ENCODE measurements at places on chromosomes 2 and 18. TPM values are rescaled to one million over a fixed set of nuclear protein-coding genes. Genes with fewer than 3 reads are reported as not detected.

- DNase-seq, result no peak
These were observed 5.6 kb downstream of the ARL4C start for GRCh38 chr2:234491281-234491680.

- no peak for DNase-seq
These were observed 90.7 kb downstream of the STK39 start for GRCh38 chr2:168156661-168157060.

- peak; percentile 75 for DNase-seq
These were observed 43.9 kb upstream of the RFX8 start for GRCh38 chr2:101518578-101519492.

DNA sequence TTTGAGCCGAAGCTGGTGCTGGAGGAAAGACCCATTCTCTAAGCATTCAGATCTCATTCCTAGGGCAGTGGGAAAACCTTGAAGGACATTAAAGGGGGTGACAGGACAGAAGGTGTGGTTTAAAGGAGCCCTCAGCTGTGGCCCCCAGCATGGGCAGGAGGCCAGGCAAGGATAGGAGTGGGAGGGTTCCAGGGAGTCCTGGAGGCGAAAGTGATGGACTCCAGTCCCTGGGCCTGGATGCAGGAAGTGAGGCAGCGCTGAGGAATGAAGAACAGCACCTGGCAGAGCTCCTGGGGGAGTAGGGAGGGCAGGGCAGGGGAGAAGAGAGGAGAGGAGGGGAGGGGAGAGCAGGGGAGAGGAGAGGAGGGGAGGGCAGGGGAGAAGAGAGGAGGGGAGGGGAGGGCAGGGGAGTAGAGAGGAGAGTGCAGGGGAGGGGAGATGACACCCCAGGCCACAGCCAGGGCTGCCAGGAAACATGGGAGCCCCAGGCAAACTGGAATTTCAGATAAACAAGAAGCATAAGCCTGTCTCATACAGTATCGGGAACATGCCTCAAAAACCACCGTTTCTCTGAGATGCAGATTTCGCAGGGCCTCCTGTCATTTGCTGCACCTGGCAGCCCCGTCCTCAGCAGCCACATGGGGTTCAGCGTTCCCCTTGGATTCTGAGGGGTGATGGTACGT is 5.7 kb downstream of the RAMP1 start:
- DNase-seq, result no peak

KCNE4 gene
- not detected for total RNA-seq

- DNase-seq, result no peak
These were observed 429 bp downstream of the C2orf76 start for GRCh38 chr2:119366161-119366648.

GPR75 gene
- 4.2 TPM for total RNA-seq

DNA sequence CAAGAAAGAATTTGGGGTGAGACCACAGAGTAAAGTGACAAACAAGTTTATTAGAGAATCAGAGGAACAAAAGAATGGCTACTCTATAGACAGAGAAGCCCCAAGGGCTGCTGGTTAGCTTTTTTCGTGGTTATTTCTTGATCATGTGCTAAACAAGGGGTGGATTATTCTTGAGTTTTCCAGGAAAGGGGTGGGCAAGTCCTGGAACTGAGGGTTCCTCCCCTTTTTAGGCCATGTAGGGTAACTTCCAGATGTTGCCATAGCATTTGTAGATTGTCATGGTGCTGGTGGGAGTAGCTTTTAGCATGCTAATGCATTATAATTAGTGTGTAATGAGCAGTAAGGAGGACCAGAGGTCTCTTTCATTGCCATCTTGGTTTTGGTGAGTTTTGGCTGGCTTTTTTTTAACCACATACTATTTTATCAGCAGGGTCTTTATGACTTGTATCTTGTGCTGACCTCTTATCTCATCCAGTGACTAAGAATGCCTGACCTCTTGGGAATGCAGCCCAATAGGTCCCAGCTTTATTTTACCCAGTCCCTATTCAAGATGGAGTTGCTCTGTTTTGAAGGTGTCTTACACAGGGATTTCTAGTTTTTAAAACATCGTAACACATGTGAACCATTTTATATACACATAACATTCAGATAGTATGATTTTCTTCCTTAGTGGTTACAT is 77.8 kb downstream of the MYO1B start:
- DNase-seq, result no peak

DNA sequence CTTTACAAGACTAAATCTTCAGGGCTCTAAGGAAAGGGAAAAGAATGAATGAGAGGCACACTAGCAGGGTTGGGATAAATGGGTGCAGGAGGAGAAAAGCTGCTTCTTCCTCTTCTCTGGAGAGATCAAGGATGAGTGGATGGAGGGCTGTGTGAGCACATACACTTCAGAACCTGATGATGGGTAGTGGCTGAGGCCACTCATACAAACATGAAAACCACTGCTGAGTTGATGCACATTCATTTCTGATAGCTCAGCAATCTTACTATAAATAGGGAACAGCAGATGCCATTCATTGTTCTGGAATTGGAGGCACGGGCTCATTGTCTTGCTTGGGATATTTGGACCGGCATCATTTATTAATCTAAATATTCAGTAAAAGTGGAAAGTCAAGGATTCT is 152.4 kb upstream of the KCTD1 start:
- no peak for DNase-seq

IL1R2 gene
- 15.5 TPM for total RNA-seq

GALNT3 gene
- total RNA-seq, result 17.2 TPM

ABCG5 gene
- total RNA-seq, result not detected

DNA sequence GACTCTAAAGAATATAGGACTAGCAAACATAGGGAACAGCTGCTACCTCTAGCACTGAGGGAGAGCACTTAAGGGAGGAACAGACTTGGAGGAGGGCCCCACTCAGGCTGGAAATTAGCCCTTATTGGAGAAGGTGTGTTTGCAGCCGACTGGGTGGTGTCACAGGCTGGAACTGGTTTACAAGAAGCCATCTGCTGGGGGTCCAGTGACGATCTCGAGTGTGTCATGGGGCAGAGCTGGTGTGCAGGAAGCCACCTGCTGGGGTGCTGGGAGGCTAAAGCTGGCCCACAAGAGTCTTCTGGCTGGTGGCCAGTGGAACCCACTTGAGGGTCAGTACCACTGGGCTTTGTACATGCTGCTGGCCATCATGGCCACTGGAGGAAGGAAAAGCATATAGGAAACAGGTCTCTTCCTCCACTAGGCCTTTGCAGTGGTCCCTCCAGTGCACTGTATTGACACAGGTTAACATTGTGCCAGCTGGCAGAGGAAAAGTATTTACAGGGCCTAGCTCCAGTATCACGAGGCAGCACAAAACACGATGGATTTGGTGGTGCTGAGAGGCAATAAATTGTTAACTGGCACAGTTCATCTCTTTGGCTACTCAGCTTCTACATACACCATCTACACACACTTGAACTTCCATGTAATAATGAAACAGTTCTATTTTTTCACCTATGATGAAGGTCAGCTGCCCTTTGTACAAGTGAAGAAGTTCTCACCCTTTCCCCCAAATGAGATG is 43.6 kb downstream of the MAP3K20 start:
- DNase-seq, result no peak

- no peak for DNase-seq
These were observed 34.7 kb upstream of the CD226 start for GRCh38 chr18:69982417-69982816.

DNA sequence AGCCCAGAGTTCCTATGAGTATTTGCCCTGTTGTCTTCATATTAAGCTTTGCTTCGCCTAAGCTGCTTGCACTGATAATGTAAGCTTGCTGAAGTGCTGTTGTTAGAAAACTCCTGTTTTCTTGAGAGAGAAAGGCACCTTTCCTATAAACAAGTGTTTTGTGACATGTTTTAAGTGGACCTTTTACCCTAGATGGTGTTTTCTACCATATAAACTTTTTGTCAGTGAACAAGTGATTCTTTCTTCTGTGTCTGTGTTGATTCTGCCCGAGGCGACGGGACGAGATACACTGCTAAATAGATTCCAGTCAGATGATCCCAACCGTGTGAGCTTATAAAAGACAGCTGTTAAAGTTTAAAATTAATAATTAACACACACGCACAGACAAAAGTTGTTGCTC is 24.1 kb downstream of the CABLES1 start:
- no peak for DNase-seq

DPYSL5 gene
- 0.74 TPM for total RNA-seq

DNA sequence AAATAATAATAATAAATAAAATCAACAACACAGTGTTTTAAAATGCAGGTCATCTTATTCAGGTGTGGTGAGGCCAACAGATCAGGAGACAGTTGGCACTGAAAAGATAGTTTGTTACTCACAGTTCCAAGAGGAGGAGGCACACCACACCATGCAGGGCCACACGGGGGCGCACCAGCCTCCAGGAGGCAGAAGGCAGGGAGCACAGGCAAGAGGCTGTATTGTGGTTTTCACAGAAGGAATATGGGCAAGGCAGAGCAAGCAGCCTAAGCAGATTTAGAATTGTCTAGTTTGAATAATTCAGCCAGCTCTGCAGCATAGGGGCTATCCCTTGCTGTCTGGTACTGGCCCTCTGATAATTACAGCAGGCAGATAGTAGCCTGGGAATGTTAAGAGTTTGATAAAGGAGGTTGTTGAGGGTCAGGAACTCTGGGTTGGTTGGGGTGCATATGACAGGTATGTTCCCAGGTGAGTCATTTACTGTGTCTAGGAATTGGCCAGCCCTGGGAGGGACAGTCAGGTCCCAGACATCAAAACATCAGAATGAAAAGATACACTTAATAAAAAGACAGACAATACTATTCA is 31.3 kb downstream of the KIAA2012 start:
- peak; percentile 85 for DNase-seq

TMEM200C gene
- 0.05 TPM for total RNA-seq

DNA sequence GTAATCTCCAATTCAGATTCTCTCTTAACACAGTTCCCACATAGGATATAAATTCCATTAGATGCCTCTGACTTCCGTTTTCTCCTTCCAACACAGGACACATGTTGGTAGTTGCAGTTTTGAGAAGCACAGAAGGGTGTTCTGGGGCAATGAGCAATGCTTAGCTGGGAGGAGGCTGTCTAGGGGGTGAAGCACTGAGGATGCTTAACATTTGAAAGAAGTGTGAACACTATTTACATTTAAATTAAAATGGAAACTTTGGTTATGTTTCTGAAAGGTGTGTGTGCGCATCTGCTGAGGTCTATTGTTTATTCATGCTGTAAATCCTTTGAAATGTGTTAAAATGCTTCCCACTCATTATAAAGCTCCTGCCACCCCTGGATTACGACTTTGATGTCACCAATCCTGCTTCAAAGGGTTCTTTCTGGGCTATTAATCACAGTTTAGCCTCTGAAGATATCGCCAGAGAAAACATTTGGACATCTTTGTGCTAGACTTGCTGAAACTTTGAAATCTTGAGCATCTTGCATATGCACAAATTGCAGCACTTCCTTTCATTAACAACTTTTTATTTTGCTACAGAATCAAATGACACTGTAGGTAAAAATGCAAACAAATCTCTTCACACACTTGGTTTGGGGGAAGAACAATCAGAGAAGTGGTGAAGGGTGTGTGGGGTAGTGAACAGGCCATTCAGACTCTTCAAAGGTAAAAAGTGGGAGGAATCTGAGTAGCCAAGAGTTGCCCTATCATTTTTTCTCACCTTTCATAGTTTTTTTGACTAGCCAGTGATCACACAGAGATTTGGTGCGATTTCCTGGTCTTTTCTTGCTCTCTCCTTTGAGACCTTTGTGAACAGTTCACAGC is 258.4 kb downstream of the MYO3B start:
- DNase-seq, result no peak

DNA sequence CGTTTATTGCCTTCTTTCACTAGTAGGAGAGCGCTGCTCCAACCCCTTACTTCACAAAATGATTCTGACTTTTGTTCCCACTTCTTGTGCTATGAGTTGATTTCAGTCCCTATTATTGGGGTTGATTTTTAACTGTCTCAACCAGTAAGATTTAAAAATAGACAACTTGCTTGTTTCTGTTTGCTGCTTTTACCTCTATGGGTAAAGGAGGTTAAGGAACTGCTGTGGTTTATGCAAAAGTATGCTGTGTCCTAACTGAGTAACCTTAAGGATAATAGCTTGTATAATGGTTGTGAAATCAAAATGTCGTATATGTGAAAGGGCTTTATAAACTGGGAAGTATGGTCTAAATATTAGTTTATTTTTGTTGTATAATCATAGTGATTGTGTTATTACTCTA is 22.6 kb downstream of the ALMS1 start:
- no peak for DNase-seq

- DNase-seq, result no peak
These were observed 80.9 kb upstream of the IGFBP5 start for GRCh38 chr2:216776066-216776850.

CCL20 gene
- 3.5 TPM for total RNA-seq

RIT2 gene
- not detected for total RNA-seq

TCF23 gene
- total RNA-seq, result not detected

GRCh38 chr18:67514901-67515540 is 1.5 kb downstream of the DSEL start:
- DNase-seq, result no peak

DRC1 gene
- 0.49 TPM for total RNA-seq

DNA sequence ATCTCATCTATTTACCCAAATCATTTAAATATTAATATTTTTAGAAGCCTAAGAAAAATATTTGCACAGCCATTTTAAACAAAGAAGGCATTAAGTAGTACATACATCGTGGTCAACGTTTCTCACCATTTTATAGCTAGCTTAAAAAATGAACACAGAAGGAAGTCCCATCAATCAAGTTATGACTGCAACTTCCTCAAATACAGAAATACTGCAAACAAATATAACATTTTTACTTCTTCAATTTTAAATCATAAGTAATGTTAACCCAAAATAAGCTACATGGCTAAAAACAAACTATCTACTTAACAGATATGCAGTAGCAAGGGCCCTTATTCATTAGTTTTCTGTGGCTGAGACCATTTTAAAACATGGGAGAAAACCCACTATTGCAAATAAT is 30.6 kb downstream of the ITSN2 start:
- no peak for DNase-seq

- no peak for DNase-seq
These were observed 31.1 kb upstream of the PPP1R1C start for GRCh38 chr2:181954538-181954883.

GRCh38 chr2:197108758-197109157 is 182.3 kb upstream of the PGAP1 start:
- no peak for DNase-seq

C2orf78 gene
- not detected for total RNA-seq

DNA sequence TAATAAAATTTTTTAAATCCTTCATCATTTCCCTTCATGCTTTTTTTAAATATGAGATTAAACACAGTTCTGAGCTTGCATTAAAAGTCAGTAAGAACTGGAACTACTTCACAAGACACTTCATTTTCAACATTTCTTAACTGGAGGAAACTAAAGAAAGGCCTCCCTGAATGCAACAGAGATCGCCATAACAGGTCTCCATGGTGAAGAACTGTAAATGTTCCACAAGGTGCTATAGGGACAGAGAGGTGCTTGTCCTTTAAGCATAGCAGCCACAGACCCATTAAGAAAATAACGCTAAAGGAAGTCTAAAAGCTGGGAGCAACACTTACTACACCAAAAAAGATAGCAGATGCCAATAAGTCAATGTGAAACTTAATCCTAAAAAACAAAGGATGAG is 8.5 kb downstream of the STAM2 start:
- no peak for DNase-seq

- DNase-seq, result no peak
These were observed 134.0 kb downstream of the FTCDNL1 start for GRCh38 chr2:199716807-199717586.

DCAF17 gene
- total RNA-seq, result 22.7 TPM

Measured in Caco-2 (cell line).